ENCODE measurements at places on chromosomes 2 and 18. TPM values are rescaled to one million over a fixed set of nuclear protein-coding genes. Genes with fewer than 3 reads are reported as not detected.

DNA sequence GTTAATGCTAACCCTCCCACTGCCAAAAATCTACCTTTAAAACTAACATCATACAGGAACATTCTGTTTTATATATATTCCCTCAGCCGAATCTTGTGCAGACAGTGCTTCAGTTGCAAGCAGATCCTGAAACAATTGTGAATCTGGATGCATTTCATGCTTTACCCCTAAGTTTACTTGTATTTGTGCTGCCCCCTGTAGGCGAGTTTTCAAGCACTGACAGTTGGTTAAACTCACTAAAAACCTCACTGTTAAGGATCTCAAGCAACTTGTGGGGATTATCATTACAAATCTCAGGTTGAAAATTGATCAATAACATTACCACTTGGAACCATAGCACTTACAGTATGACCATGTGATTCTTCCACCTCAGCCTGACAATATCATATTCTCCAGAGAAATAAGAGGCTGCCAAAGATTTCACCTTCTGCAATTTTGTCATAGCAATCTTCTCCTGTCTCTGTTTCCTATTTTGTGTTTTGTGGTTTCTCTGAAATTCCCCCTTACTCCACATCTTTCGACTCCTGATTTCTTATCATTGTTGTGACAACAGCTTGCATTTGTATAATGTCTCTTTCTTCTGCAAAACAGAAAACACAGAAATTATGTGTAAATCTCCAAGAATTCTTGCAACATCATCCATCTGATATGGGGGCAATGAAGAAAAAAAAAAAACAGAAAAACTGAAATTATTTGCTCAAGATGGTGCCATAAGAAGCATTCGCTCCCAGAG, 354.6 kb upstream of the SETBP1 start:
- DNase-seq = no peak

Gene SCN1A
- total RNA-seq = 0.03 TPM

Gene ZDBF2
- 12.6 TPM for total RNA-seq

Gene MYO1B
- total RNA-seq = 102 TPM

Gene FBXO36
- 1.0 TPM for total RNA-seq

Gene RTN4
- total RNA-seq = 52.0 TPM

Gene ECEL1
- 0.47 TPM for total RNA-seq

Gene XDH
- total RNA-seq = 0.51 TPM

DNA sequence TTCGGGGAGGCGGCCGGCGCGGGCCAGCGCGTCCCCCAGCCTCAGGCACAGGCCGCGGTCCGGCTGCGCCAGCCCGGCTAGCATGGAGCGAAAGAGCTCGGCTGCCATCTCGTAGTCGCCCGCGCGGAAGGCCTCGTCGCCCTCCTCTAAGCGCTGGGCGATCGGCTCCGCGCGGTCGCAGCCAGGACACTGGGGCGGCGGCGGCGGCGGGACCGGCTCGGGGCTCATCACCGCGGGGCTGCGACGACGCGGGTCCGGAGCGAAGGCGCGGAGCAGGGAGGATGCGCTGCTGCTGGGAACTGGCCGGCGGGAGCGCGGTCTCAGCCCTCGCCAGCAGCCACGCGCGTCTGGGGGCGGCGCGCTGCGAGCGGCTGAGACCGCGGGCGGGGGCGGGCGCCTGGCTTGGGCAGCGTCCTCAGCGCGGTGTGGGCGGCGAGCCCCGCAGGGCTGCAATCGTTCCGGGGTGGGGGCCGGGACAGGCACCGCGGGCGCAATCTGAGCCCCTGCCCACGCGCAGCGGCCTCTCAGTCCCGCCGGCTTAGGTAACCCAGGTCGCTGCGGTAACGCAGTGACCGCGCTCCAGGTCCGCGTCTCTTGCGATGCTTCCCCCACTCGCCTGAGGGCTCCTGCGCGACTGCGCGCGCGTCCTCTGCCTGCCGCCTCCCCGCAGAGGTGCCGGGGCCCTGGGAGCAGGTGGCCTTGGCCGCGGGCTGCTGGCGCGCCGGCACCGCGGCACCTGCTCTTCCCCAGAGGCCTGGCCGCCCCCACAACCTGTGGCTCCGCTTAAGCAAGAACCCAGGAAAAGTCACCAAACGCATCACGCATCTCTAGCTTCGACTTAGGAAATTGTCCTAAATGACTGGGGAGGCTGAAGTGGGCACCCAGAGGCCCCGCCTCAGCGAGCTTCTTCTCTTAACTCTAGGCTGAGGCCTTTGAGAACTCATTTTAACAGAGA, at the start of gene LONRF2:
Gene LONRF2, minus strand, starts transcription at position 636 of the 955 bp plus-strand sequence. Its CDS starts 408 bp downstream, at position 228.
- peak; percentile 76 for DNase-seq

DNA sequence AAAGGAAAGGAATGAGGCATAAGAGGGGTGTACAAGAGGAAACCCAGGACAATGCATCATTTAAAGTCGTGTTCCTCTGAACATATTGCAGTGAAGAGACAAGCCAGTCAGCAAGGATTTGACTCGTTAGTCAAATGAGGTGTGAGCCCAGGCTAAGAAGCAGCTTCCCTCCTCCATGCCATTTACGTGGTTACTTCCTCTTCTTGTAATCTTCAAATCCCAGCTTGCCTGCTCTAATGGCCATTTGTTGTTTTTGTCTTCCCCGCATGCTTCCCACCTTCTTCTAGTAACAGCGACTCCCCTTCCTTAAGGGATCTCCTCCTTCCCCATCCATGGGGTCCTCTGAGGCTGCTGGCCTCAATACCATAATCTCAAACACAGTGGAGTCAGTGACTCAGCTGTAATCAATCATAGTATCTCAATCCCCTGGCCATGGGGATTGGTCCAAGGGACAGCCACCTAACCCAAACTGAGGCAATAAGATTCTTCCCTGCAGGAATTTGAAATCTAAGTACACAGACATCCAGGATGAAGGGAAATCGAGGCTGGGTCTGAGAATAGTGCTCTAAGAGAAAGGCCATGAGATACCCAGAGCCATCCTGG, 37.6 kb downstream of the SLC14A1 start:
- no peak for DNase-seq

- no peak for DNase-seq
These were observed 254.8 kb downstream of the CDH2 start for GRCh38 chr18:27921904-27922751.

GRCh38 chr18:63378919-63379638, 12.1 kb upstream of the KDSR start:
- no peak for DNase-seq

Gene KCNG2
- total RNA-seq = 0.13 TPM

- peak; percentile 55 for DNase-seq
These were observed 111.9 kb downstream of the AP1S3 start for GRCh38 chr2:223725494-223725893.

GRCh38 chr2:74682501-74682900, 28.5 kb downstream of the SEMA4F start:
- no peak for DNase-seq

Gene GPR155
- 10.9 TPM for total RNA-seq

DNA sequence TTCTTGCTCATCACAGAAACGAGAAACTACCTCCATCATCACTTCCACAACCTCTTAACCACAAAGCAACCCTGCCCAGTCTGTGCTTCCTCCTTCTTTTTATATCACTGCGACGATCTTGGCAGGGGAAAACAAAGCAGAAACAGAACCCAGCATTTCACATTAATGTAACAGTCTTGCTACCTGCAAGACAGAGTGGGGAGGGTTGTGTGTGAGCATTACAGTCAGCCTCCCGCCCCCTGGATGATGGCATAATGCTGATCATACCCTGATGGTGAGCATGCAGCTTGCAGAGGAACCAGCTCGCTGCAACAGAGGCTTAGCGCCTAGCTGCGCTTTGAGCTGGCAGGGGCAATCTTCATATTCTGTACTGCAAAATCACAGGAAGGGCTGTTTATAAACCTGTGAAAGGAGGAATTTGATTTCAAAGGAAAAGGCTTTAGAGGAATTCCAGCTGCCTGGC, 376.1 kb downstream of the IRS1 start:
- no peak for DNase-seq

GRCh38 chr2:175080479-175080878, 75.3 kb upstream of the CHN1 start:
- DNase-seq = no peak

DNA sequence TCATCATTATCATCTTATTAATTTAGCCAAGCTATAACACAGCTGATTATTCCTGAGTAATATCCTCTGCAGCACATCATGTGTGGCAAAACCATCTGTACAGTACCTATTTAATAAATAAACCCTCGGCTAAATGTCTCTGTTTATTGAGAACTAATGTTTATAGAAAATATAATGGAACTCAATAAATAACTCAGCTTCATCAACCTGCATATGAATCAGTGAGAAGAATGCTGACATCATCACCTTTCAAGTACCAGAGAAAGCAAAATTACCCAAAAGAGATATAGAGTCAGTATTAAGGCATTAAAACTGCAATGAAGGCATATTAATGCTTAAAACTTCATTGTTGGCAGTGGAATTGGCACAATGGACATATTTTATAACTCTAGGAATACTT, 558.3 kb downstream of the PLCL1 start:
- no peak for DNase-seq

Gene HOXD10
- not detected for total RNA-seq

DNA sequence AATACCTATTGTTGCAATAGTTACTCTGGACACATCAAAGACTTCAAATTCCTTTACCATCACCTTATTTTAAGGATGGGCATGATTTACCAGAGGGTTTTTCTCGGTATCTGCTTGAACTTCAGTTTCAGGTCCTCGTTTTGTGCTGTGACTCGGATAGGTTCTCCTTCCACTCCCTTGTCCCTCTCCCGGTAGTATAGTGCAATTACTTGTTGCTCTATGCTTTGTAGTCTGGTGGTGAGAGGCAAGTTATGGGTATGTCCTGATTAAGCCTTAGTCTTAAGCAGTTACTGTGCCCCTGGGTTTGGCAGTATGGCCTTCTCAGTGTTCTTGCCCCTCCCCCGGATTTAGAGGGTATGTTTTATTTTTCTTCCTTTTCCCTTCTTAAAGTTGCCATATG, 96.6 kb downstream of the RHBDD1 start:
- DNase-seq = no peak

Gene CLHC1
- 10.0 TPM for total RNA-seq

- DNase-seq = no peak
These were observed 103.3 kb downstream of the MDH1 start for GRCh38 chr2:63692002-63692606.

- no peak for DNase-seq
These were observed 45.9 kb downstream of the TMEM237 start for GRCh38 chr2:201597397-201597796.

DNA sequence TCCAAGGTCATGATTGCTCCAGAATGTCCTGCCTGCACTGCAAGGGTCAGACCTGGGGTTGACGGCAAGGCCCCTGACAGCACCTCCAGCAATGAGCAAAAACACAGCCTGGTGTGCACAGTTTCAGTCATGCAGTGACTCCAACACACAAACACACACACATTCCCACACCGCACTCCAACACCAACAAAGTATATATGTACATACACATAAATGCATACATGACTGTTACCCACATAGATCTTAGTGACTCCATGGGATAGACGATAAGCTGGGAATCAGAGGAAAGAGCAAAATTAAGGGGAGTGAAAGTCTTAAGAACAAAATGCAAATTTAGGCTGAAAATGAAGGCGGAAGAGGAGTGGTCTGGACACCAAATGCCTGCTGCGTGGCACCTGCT, 112.7 kb upstream of the TEKT4 start:
- DNase-seq = no peak

Gene IL1RL1
- total RNA-seq = 0.37 TPM

GRCh38 chr2:393711-394696, 106.1 kb upstream of the ALKAL2 start:
- no peak for DNase-seq

Gene ANKRD53
- 7.6 TPM for total RNA-seq

Gene LRP1B
- total RNA-seq = 0.06 TPM

Gene CTNNA2
- total RNA-seq = 0.79 TPM

Gene SAP130
- 9.0 TPM for total RNA-seq

- no peak for DNase-seq
These were observed 24.9 kb downstream of the BIN1 start for GRCh38 chr2:127081826-127082633.

- DNase-seq = no peak
These were observed 113.9 kb downstream of the MREG start for GRCh38 chr2:215899141-215900074.

GRCh38 chr2:113083296-113083695, 15.5 kb downstream of the IL1F10 start:
- DNase-seq = no peak

GRCh38 chr2:86293612-86294011, 43.8 kb downstream of the REEP1 start:
- DNase-seq = no peak

DNA sequence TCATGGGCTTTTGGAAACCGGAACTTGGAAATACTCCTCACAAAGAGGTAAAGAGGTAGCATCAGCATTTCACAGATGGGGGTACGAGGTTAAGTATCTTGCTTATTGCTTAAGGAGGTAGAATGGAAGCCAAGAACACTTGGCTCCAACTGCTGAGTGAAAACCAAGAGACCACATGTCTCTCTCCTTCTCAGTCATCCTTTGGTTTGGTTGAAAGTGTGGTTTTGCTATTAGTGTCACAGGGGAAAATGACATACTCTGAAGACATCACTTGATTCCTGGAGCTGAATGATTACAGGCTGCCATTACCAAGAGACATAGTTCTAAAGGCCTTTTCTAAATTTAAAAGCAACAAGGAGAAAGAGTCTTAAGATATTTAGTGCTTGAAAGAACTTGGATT, 41.5 kb downstream of the ANTXR1 start:
- DNase-seq = no peak

DNA sequence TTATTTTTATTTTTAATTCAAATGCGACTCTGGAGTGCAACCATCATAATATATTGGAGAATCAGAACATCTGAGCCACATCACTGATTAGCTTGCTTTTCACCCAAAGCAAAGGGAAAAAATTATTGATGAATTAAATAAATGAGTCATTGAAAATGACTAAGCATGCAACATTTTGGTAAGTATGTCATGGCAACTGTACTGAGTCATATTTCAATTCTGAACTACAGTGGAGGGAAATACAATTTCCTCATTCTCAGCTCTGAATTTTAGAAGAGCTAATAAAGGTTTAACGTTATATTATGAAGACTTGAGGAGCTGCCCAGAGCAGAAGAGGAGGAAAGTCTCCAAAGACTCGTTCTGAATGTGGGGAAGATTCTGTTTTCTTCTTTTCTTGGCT, 89.6 kb upstream of the CCDC68 start:
- no peak for DNase-seq

- DNase-seq = no peak
These were observed 31.2 kb upstream of the EN1 start for GRCh38 chr2:118878531-118879149.

Gene UXS1
- 7.7 TPM for total RNA-seq

- DNase-seq = no peak
These were observed 110.6 kb downstream of the ZNF532 start for GRCh38 chr18:58975296-58975695.

Gene ALLC
- not detected for total RNA-seq

GRCh38 chr18:50722311-50722710, 97.5 kb downstream of the MRO start:
- DNase-seq = no peak

Gene ALPG
- total RNA-seq = not detected

DNA sequence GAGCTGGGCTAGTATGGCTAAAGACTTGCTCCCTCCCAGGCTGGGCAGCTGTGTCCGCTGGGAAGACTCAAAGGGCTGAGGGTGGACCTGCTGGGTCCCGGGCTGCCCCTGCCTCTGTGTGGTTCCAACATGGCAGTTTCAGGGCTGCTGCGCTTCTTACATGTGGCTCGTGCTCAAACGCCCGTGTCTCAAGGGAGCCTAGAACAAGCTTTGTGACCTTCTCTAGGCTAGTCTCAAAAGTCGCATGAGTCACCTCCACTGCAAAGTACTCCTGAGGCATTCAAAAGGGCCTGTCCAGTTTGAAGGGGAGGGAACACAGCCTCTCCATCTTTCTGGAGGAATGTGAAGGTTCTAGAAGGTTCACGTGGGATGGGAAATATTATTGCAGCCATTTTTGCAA, 44.7 kb upstream of the RAB31 start:
- DNase-seq = no peak

Gene THAP4
- total RNA-seq = 22.4 TPM

Gene CDH7
- not detected for total RNA-seq

Gene SPATA3
- not detected for total RNA-seq

Gene TCF7L1
- total RNA-seq = 1.8 TPM
